CD4-positive, CD25-positive, alpha-beta regulatory T cell (primary cell): ENCODE measurements at places on chromosomes 11 and 22. TPM values are rescaled to one million over a fixed set of nuclear protein-coding genes. Genes with fewer than 3 reads are reported as not detected.

The MS4A15 gene
- not detected for total RNA-seq

The KCNK7 gene
- total RNA-seq = 5.5 TPM

The OR5AN1 gene
- not detected for total RNA-seq

The MS4A6E gene
- not detected for total RNA-seq

DNA sequence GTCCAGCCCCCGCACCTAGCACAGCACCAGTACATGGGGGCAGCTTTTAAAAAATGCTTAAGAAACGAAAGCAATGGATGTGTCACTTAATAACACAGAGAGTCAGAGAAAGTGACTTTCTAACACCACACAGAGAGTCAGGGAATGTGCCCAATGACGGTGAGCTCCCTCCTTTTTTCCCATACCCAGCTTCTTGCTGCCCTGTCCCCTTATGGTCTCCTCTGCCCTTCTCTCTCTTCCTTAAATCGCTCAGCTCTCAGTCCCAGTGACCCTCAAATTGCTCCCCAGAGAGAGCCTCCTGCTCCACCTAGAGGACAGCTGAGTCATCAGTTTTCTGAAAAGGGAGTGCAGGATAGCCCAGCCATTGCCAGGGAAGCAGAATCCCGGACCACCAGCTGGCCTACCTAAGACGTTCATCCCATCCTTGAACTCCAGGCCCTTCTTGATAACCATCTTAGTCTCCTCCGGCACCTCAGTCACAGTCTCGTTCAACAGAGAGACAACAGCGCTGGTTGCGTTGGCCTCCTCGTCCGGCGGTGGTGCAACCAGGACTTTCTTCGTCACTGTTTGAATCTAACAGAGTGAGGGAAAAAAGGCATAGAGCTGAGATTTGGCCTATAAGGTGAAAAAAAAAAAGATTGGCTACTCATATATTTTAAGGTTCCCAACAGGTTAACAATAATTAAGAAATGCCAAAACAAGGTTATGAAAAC is 113.5 kb downstream of the SLC1A2 start:
- DNase-seq = peak; percentile 32
- H3K4me1 ChIP-seq = no peaks in the 10 kb centered on the region
- no peaks in the 10 kb centered on the region for H3K36me3 ChIP-seq
- no peak overlapping the region for H3K27ac ChIP-seq

GRCh38 chr11:95567685-95568084 is 221.9 kb downstream of the FAM76B start:
- H3K27ac ChIP-seq = no peak overlapping the region
- no peaks in the 10 kb centered on the region for H3K4me1 ChIP-seq
- H3K4me3 ChIP-seq = no peak overlapping the region
- H3K27me3 ChIP-seq = peaks cover 3% of the 10 kb centered on the region

DNA sequence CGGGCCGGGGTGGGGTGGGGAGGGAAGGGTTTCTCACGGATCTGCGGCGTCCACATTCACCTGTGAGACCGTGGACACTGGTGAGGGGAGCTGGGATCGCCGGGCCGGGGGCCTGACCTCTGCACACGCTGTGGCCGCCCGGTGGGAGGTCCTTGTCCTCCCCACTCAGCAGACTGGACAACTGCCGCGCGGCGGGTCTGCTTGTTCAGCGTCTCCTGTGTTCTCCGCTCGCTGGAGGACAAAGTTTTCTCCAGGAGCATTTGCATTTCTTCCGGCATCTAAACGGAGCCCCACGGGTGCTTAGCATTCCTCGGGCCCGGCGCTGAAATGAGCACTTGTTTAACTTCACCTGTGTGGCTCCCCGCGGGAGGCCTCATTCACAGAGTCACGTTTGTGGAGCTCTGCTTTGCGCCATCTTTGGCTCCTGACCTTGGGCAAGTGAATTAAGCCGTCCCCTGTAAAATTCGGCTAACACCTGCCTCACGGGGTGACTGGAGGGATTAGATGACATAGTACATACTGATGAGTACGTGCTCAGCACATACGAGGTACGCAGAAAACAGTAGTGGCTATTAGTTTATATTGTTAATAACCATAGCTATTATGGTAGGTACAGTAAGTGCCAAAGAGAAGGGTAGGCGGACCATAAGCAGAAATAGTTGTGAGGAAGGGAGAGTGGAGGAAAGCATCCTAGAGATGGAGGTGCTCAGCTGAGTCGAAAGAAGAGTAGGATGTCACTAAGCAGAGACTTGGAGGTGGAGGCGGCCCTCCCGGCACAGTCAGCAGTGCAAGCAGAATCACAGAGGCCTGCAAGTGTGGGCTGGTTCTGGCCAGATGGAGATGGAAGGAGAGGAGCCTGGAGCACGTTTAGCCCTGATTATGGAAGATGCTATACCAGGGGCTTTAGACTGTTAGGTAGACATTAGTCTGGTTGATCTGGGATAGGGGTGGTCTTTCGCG is 885 bp downstream of the TRMU start:
- DNase-seq = no peak
- peaks cover 34% of the 10 kb centered on the region for H3K36me3 ChIP-seq
- peak overlapping the region; percentile 73 for H3K27ac ChIP-seq

GRCh38 chr11:21552911-21553310 is 640.0 kb upstream of the ANO5 start:
- H3K27ac ChIP-seq = no peak overlapping the region
- no peak overlapping the region for H3K4me3 ChIP-seq
- no peaks in the 10 kb centered on the region for H3K36me3 ChIP-seq
- no peaks in the 10 kb centered on the region for H3K4me1 ChIP-seq
- no peak for DNase-seq
- no peaks in the 10 kb centered on the region for H3K27me3 ChIP-seq

DNA sequence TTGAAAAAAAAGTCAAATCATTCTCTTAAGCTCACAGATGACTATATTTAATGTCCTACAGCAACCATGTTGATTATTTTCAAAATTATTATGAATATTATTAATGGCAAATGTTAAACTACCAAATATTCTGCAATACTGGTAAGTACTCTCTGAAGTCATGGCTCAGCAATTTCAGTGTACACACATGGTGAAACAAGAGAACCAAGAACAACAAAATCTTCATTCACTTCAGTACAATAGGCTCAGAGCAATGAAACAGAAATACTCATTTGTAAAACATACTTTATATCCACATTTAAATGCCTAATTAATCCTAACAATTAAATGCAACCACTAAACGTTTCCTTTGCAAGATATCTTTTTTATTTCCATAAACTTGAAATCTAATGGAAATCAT is 347.2 kb downstream of the TTC28 start:
- H3K27me3 ChIP-seq = peaks cover 3% of the 10 kb centered on the region
- H3K27ac ChIP-seq = no peak overlapping the region
- no peaks in the 10 kb centered on the region for H3K4me1 ChIP-seq
- H3K36me3 ChIP-seq = no peaks in the 10 kb centered on the region

DNA sequence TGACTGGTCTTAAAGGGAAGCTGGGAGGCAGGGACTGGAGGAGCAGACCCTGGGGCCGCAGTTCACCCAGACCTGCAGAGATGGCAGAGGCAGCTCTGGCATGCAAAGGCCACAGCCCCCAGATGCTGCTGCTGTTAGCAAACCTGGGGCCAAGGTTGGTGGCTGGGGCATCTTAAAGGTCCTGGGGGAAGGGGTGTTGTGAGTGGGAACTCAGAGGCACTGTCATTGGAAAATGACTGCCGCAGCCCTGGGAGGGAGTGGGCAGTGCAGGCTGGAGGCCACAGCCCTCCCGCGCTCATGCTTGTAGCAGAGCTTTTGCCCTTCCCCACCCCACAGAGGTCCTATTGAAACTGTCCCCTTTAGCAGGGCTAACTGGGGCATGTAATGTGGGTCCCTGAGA is 111.8 kb downstream of the CTTN start:
- DNase-seq = no peak
- H3K4me3 ChIP-seq = no peak overlapping the region
- no peak overlapping the region for H3K27ac ChIP-seq
- H3K36me3 ChIP-seq = no peaks in the 10 kb centered on the region
- no peaks in the 10 kb centered on the region for H3K4me1 ChIP-seq

DNA sequence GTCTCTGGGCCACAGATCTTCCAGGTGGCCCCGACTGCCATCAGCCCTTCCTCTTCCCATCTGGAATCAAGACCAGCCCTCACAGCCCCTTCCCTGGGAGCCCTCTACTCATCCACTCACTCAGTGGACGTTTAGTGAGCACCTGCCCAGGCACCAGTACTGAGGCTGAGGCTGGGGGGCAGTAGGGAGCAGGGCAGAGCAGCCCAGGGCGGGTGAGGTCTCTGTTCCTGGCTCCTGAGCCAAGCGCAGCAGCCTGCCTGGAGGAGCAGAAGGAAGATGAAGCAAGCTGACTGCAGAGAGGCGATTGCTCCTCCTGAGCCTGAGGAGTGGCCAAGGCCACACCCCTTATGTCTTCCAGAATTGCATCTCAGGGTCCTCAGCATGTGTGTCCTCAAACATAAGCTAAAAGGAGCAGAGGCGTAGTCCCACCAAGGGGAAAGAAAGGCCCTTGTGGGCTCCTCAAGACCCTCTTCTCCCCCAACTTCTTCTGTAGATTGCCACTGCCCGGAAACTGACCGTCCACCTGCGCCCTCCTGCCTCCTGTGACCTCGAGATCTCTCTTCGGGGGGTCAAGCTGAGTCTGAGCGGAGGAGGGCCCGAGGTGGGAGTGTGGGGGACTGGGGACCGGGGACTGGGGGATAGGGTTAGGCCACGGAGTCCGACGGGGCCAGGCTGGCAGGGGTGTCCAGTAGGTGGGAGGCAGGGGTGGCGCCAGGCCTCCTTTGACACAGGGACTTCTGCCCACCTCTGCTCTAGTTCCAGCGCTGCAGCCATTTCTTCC is 5.8 kb downstream of the MAPK8IP2 start:
- H3K27ac ChIP-seq = no peak overlapping the region
- H3K36me3 ChIP-seq = no peaks in the 10 kb centered on the region
- DNase-seq = no peak
- H3K4me3 ChIP-seq = no peak overlapping the region
- peaks cover 11% of the 10 kb centered on the region for H3K27me3 ChIP-seq

DNA sequence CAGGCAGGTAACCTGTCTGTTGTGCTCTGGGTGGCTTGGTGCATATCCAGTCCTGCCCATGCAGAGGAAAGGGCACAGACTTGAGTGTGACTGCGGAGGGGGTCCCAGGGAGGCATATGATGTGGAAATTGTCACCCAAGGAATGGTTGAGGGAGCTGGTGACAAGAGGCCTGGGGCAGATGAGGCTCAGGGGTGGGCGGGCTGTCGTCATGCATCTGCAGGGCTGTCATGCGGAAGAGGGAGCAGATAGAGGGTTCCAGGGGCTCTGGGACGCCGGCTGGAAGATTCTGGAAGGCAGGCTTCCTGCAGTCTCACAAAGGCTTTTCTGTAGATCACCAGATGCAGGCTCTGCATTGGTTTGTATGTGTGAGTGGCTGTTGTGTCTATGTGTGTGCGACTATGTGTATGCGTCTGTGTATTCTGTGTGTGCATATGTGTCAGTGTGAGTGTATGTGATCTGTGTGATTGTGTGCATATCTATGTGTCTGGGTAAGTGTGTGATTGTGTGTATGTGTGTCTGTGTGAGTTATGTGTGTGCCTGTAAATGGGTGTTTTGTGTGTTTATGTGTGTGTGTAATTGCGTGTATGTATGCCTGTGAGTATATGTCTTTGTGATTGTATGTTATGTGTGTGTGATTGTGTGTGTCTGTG is 7.6 kb upstream of the CACNA1I start:
- no peak for DNase-seq
- H3K4me1 ChIP-seq = peaks cover 16% of the 10 kb centered on the region
- no peak overlapping the region for H3K4me3 ChIP-seq
- no peaks in the 10 kb centered on the region for H3K36me3 ChIP-seq
- no peaks in the 10 kb centered on the region for H3K27me3 ChIP-seq

DNA sequence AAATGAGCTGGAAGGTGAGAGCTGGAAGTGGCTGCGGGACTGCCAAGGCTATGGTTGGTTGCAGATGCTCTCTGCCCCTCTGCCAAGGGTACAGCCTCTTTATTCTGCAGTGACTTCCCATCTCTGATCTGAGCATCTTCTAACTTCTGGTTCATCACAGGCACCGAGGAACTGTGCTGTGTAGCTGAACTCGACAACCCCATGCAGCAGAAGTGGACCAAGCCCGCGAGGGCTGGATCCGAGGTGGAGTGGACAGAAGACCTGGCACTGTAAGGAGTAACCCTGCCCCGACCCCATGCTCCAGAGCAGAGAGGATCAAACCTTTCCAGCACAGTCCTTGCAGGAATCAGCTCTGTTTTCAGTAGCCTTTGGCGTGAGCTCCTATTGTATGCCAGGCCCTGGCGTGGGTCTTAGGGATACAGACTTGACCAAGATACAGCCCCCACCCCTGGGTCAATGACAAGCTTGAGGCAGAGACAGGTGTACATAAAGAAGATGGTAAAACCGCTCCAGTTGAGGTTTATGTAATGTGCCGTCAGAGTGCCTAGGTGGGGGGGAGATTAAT is 4.3 kb downstream of the C2CD2L start:
- peaks cover 45% of the 10 kb centered on the region for H3K4me1 ChIP-seq
- no peaks in the 10 kb centered on the region for H3K27me3 ChIP-seq
- H3K4me3 ChIP-seq = no peak overlapping the region
- DNase-seq = no peak

GRCh38 chr22:37054600-37055365 is 3.2 kb downstream of the KCTD17 start:
- DNase-seq = no peak
- H3K36me3 ChIP-seq = peaks cover 30% of the 10 kb centered on the region
- H3K4me3 ChIP-seq = no peak overlapping the region
- H3K4me1 ChIP-seq = peaks cover 19% of the 10 kb centered on the region
- H3K27me3 ChIP-seq = no peaks in the 10 kb centered on the region
- H3K27ac ChIP-seq = no peak overlapping the region

DNA sequence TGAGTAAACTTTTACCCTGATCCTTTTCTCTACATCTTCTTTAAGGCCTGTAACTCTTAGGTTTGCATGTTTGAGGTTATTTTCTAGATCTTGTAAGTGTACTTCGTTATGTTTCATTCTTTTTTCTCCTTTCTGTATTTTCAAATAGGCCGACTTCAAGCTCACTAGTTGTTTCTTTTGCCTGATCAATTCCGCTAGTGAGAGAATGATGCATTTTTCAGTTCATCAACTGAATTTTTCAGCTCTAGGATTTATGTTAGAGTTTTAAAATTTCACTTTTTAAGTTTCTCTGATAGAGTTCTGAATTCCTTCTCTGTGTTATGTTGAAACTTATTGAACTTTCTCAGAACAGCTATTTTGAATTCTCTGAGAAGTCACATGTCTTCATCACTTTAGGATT is 55.5 kb upstream of the NARS2 start:
- no peak for DNase-seq
- no peaks in the 10 kb centered on the region for H3K27me3 ChIP-seq
- no peaks in the 10 kb centered on the region for H3K36me3 ChIP-seq
- no peak overlapping the region for H3K4me3 ChIP-seq
